ENCODE measurements at places on chromosomes 3 and 15.
A peak's percentile ranks its signal among the peaks of the same experiment; 100 is the strongest.

- no peak for DNase-seq
Measured at GRCh38 chr3:129618901-129619671, 12.6 kb upstream of the PLXND1 start.

DNA sequence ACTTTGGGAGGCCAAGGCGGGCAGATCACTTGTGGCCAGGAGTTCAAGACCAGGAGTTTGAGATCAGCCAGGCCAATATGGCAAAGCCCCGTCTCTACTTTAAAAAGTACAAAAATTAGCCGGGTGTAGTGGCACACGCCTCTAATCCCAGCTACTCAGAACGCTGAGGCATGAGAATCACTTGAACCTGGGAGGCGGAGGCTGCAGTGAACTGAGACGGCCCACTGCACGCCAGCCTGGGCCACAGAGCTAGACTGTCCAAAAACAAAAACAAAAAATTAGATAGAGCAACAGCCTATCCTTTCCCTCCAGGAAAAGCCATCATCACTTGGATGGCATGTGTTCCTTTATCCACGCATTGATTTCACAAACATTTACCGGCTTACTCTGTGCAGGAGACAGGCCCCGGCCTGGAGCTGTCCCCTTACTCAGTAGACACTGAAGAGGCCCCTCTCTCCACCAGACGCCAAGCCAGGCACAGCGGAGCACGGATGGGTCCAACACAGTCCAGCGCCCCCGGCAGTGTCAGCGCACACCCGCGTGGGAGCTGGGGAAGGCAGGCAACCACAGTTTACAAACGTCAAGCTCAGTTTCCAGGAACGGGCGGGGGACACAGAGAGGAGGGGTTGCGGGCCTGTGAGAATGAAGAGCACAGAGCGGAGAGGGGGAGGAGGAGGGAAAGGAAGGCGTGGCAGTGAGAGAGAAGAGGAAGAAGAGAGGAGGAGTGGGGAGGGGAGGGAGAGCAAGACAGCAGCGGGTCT, 3.1 kb downstream of the GP5 start:
- DNase-seq: no peak

- DNase-seq: peak; percentile 8
Measured at GRCh38 chr15:73601451-73602445, 31.4 kb downstream of the NPTN start.

DNA sequence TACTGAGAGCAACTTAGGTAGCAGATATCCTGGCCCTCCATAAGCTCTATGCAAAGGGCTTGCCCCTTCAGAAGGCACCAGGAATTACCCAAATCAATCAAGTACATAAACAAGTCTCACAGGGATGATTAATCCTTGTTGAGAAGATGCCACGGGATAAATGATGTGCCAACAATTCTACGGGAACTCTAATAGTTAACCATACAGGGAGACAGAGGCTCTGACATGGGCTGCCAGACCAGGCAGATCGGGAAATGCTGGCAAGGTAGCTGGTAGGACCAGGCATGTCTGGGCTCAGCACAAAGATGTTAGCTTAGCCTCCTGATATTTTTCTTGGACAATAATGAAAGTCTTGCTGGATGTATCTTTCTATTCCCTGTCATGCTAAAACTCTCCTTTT, 249.3 kb upstream of the THBS1 start:
- DNase-seq: no peak

- no peak for DNase-seq
Measured at GRCh38 chr15:65072617-65073016, 3.9 kb upstream of the KBTBD13 start.

GRCh38 chr3:26358405-26358804, 264.2 kb upstream of the LRRC3B start:
- no peak for DNase-seq

DNA sequence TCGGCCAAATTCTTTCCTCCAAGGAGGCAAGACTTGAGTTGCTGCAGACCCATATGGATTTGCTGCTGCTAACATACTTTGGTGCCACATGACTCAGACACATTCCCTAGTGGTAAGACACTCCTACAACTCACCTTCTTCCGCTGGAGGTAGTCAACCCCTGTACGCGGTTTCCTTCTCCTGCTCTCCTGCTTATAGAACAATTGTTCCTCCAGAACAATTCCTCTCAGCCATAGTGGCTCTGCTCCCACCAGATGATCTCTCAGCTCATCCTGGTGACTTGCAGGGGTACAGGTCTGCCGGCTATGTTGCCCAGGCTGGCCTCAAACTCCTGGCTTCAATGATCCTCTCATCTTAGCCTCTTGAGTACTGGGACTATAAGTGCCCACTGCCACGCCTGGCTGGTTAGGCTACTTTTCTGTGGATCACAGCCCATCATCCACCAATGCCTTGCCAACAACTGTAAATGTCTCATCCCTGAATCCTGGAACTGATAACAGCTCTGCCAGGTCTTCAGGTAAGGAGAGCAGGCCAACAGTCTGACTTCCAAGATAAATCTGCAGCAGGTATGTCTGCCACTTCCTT, 2.4 kb upstream of the CXCR6 start:
- DNase-seq: no peak

GRCh38 chr3:127790882-127791183, 31.5 kb downstream of the MGLL start:
- DNase-seq: no peak

Data from NB4 (cell line).